ENCODE measurements at places on chromosomes 3 and 15. TPM values are rescaled to one million over a fixed set of nuclear protein-coding genes. Genes with fewer than 3 reads are reported as not detected.

The A4GNT gene
- total RNA-seq, result not detected

The SMCO1 gene
- not detected for total RNA-seq

The GOLGA6D gene
- total RNA-seq, result not detected

The CHRM5 gene
- 0.06 TPM for total RNA-seq

The AMOTL2 gene
- 49.0 TPM for total RNA-seq

The GABRR3 gene
- total RNA-seq, result not detected

The SYNPR gene
- total RNA-seq, result not detected

The GOLGA8G gene
- total RNA-seq, result not detected

The TGM5 gene
- not detected for total RNA-seq

The LINGO1 gene
- 9.3 TPM for total RNA-seq

The ANO10 gene
- total RNA-seq, result 21.4 TPM

The UNC13C gene
- total RNA-seq, result not detected

The TMEM40 gene
- 0.52 TPM for total RNA-seq

The NOX5 gene
- 0.16 TPM for total RNA-seq

The DUOX1 gene
- not detected for total RNA-seq

The AMIGO3 gene
- total RNA-seq, result 1.1 TPM

The CAMP gene
- not detected for total RNA-seq

The PLA1A gene
- 0.56 TPM for total RNA-seq

The LIPC gene
- 0.16 TPM for total RNA-seq

The EIF4E3 gene
- total RNA-seq, result 3.1 TPM

The GRK7 gene
- not detected for total RNA-seq

The SPPL2A gene
- total RNA-seq, result 82.1 TPM

The SLC51B gene
- 21.2 TPM for total RNA-seq

The P4HTM gene
- 14.5 TPM for total RNA-seq

The COL7A1 gene
- total RNA-seq, result 138 TPM

The GOLGA6B gene
- total RNA-seq, result not detected

The CIDEC gene
- 45.7 TPM for total RNA-seq

The GPR160 gene
- total RNA-seq, result 1.7 TPM

The IQCF5 gene
- not detected for total RNA-seq

The GOLGA8N gene
- total RNA-seq, result 1.7 TPM

The TRPM1 gene
- not detected for total RNA-seq

The CNTN4 gene
- total RNA-seq, result not detected

The WWTR1 gene
- 126 TPM for total RNA-seq

The COPG1 gene
- total RNA-seq, result 80.0 TPM

The FMN1 gene
- 0.70 TPM for total RNA-seq

The PEX11A gene
- total RNA-seq, result 8.7 TPM

The TNFAIP8L3 gene
- total RNA-seq, result 29.1 TPM

The GPD1L gene
- total RNA-seq, result 20.5 TPM

The TTLL13 gene
- not detected for total RNA-seq

The SLITRK3 gene
- not detected for total RNA-seq

The CCR2 gene
- not detected for total RNA-seq

The DNAJA4 gene
- not detected for total RNA-seq

The SKOR1 gene
- total RNA-seq, result 0.07 TPM

All from A549 treated with GW870086 at 1 μM for 4 hours (cell line).